ENCODE measurements at places on chromosomes 6 and 20.

- DNase-seq = no peak
Measured at GRCh38 chr6:56807326-56807988, 147.4 kb upstream of the BEND6 start.

- no peak for DNase-seq
Measured at GRCh38 chr6:169208011-169208410, 45.6 kb downstream of the THBS2 start.

DNA sequence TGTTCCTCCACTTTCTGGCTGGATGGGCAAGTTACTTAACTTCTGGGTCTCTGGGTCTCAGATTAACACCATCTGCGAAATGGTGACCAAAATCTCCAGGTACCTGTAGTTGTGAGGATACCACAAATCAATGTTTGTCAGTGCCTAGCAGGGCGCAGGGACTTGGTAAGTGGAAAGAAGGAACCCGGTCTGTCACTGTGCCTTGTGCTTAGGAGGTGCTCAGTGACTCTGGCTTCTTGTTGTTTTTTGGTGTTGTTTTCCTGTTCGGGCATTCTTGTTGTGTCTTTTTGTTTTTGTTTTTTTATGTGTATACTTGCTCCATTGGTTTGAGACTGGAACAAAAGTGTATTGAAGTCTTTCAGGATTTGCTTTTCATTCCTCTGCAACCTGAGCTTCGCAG, 17.8 kb downstream of the TM9SF4 start:
- DNase-seq = no peak

DNA sequence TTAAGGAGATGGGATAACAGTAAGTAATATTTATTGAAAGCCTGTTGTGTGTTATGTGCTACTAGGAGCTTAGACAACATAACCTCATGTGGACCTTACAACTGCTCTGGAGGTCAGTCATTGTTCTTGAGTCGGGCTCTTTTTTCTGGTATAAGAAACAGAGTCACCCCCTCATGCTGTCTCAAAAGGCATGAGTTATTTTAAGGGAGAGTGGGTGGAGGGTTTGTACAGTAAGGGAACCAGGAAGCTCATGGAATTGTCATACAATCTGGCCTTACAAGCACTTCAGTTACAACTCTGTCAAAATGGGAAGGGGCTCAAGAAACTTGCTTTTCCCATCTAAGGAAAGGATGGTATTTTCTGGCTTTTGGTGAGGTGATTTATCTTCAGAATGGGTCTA, 16.5 kb upstream of the DSE start:
- no peak for DNase-seq

GRCh38 chr6:146560607-146561006, 17.0 kb downstream of the RAB32 start:
- no peak for DNase-seq

DNA sequence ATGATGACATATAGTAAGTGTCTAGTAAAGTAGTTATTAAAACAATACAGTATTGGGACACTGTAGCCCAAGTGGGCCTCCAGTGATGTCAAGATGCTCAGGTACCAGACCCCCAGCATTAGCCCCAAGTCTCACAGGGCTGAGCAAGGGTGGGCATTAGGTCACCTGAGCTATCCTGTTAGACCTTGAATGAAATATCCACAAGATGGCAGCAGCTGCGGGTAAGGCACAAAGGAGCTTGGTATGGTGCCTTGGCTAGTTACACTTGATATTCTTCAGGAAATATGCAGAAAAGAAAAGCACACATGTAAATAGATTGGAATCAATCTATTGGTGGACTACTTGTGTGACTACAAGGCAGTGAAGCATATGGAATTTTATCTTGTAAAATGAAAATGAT, 701.8 kb upstream of the ADGRB3 start:
- DNase-seq = no peak

DNA sequence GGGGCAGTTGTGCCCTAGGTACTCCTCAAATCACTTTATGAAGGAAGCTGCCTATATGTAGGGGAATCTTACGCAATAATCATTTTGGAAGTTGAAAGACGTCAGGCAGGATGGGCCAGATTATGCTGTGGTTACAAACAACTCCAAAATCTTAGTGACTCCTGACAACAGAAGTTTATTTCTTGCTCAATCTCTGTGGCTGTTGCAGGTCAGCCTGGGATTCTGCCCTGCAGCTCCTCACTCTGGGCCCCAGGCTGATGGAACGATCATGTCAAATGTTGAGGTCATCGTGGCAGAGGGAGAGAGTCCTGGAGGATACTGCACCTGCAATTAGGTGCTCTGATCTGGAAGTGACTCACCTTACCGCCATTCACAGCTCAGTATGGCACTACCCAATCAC, 88.4 kb downstream of the ZDHHC14 start:
- DNase-seq = no peak

GRCh38 chr20:1842281-1842680, 52.9 kb upstream of the SIRPA start:
- no peak for DNase-seq

- no peak for DNase-seq
Measured at GRCh38 chr20:63895202-63895951, 451 bp downstream of the DNAJC5 start.

DNA sequence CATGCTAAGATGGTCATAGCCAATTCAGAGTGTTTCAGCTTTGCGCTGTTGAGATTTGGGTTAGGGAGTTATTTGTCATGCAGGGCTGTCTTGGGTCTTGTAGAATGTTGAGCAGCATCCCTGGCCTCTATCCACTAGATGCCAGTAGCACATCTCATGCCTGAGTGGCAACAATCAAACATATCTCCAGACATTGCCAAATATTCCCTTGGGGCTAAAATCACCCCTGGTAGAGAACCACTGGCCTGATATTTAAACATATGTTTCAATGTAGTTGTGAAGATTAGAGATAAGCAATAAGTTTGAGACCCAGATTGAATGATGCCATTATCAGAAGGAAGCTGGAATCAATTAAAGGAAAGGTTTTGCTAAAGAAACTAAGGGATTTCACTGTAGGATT, 463.3 kb downstream of the DOK5 start:
- DNase-seq = no peak

- DNase-seq = peak; percentile 26
Measured at GRCh38 chr6:136549300-136550044, 750 bp downstream of the MAP7 start.

- DNase-seq = no peak
Measured at GRCh38 chr6:12555267-12555666, 161.3 kb upstream of the PHACTR1 start.

GRCh38 chr6:108742041-108742440, 106.2 kb upstream of the ARMC2 start:
- DNase-seq = no peak

- DNase-seq = no peak
Measured at GRCh38 chr6:54043360-54043759, 67.9 kb upstream of the MLIP start.

DNA sequence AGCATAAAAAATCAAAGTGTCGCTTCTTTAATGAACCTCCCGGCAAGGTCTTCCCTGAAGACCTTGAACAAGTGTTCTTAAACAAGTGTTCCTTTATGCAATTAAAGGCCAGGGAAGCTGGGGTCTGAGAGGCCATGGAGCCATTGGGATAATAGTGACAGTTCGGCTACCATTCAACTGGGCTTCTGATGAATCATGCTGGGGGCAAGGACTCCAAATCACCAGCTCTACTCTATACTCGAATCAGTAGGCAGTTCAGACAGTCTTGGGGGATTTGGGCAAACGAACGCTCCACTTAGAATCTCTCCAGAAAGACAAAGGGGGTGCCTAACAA, 34.7 kb upstream of the EZR start:
- DNase-seq = no peak

DNA sequence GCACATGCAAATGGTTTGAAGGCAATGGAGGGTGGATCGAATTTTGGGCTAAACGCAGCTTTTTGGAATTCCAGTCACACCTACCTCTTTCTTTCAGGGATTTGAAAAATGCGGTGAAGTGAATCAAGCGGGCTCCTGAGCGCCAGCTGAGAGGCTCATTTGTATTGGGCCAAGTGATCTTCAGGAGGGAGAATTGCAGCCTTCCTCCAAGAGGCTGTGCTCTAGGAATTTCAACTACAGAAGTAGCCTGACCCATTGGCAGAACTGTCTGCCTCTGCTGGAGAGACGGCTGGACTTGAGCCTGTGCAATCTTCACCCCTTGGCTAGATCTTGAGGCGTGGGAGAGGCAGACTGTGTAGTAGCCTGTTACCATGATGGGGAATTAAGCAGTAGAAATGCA, 5.7 kb upstream of the TIAM2 start:
- no peak for DNase-seq

DNA sequence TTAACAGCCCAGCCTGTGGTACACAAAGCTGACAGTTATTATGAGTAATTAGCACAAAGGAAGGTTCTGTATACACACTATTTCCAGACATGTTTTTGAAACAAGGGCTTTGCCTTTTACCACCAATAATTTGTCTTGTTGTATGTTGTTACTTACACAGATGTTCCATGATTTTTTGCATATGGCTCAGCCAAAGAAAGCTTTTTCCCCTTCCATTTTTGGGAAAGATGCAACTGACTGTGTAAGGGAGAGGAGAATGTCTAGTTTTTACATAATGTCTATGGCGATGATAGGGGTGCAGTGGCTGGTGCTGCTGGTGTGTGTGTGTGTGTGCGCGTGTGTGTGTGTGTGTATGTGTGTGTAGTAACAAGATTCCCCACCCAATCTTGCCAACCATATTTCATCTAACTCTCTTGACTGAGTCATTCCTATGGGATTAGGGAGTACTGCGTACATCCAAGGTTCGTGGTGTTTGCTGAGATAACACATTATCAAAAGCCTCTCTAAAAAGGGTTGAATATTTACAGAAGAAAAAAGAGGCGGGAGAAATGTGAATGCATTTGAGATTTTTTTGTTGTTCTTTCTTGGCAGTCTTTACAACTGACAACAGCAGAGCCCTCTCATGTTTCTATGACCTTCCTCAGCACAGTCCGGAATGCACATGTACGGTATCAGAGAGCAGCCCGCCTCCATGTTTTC, 192.2 kb downstream of the GMPR start:
- DNase-seq = no peak

GRCh38 chr6:35092362-35093117, 48.6 kb downstream of the TCP11 start:
- no peak for DNase-seq

- no peak for DNase-seq
Measured at GRCh38 chr20:1563598-1563997, 6.1 kb upstream of the SIRPD start.

DNA sequence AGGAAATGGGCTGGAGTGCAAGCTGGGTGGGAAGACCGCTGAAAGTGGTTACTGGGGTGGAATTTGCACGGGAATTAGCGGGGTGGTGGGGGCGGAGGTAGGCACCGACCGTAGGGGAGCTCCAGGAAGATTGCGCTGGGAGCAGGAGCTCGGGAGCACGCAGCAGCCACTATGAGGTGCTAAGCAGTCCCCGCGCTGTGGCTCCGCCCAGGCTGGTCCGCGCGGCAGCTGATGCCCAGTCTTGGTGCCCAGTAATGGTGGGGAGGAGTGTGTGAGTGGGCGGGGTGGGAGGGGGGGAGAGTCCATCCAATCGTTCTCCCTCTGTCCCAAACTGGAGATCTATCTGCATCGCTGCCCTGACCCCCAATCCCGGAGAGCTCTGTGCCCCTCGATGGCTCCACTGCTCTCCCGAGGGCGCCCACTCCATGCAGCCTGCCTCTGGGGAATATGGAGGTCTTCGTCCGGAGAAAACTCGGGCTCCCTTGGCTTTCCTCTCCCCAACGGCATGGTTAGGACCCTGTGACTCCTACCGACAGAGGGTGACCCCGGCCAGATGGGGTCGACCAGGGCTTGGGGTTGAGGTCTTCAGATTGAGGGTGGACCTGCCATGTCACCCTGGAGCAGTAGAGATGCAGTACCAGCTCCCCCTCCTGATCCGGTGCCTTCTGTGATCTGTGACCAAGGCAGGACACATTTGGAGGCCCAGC, 5.3 kb downstream of the TP53TG5 start:
- DNase-seq = peak; percentile 19

Data from activated naive CD4-positive, alpha-beta T cell treated with anti-CD3 and anti-CD28 coated beads, Interleukin-2, amount 10 ng/mL, durations not matched to agents 7 days and 5 days (primary cell).